ENCODE measurements at places on chromosomes 11 and 22. TPM values are rescaled to one million over a fixed set of nuclear protein-coding genes. Genes with fewer than 3 reads are reported as not detected.

Gene UPB1
- 0.09 TPM for total RNA-seq

Gene C11orf87
- total RNA-seq: not detected

Gene GUCD1
- total RNA-seq: 131 TPM

Gene CNGA4
- total RNA-seq: 0.16 TPM

Gene OR6T1
- not detected for total RNA-seq

Gene DEPDC7
- total RNA-seq: 1.2 TPM

Gene ADM2
- 2.5 TPM for total RNA-seq

Gene CAT
- total RNA-seq: 41.7 TPM

Gene NTM
- total RNA-seq: not detected

Gene FUT4
- total RNA-seq: 8.5 TPM

Gene TMEM132A
- total RNA-seq: 0.30 TPM
